NCI-H1417 treated with DMSO at 0.1 percent for 48 hours (cell line): ENCODE measurements at places on chromosomes 2 and 18.

GRCh38 chr2:26650713-26651469, 9.7 kb upstream of the CIB4 start:
- no peak for DNase-seq

DNA sequence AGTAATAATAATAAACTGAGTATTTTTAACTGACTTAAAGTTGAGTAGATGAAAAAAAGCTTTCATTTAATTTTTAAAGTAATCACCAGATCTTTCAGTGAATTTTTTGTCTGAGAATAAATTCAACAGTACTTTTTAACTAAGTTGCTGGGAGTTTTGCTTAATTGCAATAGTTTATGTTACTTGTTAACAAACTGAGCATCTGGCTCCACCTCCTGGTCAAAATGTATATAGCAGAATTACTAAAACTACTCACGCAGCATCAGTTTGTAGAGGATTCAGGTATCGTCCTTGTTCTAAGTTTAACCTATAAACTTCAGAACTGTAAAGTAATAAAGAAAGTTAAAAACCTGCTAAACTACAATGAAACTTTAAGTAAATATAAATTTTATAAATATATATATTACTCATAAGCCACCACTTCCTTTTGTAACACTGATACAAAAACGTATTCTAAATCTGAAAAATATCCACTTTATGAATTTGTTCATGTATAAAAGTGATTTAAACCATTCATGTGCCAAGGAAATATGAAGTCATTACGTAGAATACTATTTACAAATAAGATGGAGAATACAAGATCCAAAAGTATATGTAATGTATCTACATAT, 21.3 kb downstream of the NOL10 start:
- DNase-seq: peak; percentile 21

DNA sequence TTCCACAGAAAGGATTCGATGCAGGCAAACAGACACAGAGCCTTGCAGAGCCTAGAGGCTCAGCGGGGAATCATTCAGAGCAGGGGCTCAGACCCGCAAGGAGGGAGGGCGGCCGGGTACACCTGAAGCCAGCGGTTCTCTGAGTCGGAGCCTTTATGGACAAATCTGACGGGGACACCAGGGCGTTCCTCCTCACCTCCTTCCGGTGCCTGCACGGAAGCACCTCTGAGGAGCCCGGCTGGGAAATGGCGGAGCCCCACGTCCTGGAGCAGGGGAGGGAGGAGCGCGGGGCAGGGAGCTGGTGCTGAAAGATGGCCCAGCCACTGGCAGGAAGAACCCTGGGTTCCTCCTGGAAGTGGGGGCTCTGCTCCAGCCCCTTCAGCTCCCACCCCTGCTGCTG, 193.5 kb upstream of the ALKAL2 start:
- no peak for DNase-seq

GRCh38 chr18:58095655-58096054, 51.6 kb downstream of the NEDD4L start:
- no peak for DNase-seq

- DNase-seq: no peak
Measured at GRCh38 chr2:33810046-33810835, 211.1 kb upstream of the FAM98A start.

- no peak for DNase-seq
Measured at GRCh38 chr2:239278941-239279365, 121.9 kb downstream of the HDAC4 start.

GRCh38 chr2:27634291-27634690, 5.4 kb downstream of the GPN1 start:
- no peak for DNase-seq

DNA sequence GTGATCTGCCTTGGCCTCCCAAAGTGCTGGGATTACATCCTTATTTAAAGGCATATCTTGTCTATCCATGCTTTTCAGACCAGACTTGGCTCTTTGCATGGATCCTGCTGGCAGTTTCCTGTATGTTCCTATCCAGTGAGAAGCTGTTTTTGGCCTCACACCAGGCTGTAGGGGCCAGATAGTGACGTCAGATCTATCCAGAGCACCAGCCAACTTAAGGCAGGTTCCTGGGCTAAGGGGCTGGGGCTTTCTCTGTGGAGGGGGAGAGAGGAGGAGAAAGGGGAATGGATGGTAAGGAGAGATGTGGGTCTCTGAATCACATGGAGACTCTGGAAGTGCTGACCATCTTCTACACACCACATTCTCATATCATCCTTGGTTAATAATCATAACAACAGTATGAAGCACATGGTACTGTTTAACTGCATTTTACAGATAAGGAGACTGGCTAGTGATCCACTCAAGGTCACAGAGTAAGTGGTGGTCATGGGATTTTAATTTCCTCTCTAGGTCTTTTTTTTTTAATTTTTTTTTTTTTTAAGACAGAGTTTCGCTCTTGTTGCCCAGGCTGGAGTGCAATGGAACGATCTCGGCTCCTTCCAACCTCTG, 2.0 kb upstream of the FAM117B start:
- DNase-seq: no peak

DNA sequence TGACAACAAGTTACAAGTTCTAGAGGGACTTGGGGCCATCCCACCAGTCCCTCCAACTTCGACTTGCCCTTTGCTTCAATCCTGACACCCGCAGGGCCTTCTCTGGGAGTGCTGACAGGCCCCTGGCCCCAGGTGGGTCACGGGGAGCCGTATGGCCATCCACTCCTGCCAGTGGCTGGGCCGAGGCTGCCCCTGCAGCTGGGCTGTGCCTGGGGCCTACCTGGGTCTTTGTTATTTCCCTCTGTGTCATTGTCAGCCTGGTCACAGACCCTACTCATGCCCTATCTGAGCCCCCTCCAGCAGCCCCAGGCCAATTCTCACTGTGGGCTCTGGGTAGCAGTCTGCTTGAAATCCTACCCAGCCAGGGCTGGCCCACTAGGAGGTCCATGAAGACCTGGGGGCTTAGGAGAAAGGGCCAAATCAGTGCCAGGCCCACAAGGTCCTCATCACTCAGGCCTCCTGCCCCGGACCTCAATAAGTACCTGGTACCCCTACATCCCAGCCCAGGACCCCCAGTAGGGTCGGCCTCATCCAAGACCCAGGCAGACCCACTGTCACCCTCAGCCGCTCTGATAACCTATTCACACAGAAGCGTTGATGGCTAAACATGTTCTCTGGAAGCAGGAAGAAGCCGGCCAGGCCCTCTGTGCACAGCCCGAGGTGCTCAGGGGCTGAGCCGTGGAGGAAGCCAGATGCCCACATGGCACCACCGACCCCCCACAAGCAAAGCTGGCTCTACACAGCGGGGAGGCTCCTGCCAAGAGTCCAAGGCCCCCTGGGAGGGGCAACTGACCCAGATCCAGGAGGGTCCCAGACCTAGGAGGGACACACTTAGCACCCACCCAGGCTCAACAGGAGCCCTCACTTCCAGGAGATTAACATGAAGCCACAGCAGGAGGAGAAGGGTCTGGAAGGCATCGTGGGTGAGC, 57.7 kb downstream of the BIN1 start:
- no peak for DNase-seq
